ENCODE measurements at places on chromosomes 5 and 9. TPM values are rescaled to one million over a fixed set of nuclear protein-coding genes. Genes with fewer than 3 reads are reported as not detected.

- no peak for DNase-seq
Measured at GRCh38 chr5:146860213-146860893, 18.2 kb downstream of the PPP2R2B start.

DNA sequence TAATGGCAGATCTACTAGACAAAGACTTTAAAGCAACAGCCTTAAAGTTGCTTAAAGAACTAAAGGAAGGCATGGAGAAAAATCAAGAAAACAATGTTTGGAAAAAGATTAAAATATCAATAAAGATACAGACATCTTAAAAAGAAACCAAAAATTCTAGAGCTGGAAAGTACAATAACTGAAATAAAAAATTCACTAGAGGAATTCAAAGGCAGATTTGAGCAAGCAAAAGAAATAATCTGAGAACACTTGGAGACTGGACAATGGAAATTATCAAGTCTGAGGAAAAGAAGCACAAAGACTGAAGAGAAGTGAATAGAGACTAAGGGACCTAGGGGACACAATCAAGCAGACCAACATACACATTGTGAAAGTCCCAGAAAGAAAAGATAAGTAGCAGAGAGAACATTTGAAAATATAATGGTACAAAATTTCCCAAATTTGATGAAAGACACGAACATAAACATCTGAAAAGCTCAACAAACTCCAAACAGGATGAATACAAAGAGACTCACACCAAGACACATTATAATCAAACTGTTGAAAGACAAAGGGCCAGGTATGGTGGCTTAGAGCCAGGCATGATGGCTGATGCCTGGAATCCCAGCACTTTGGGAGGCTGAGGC, 26.3 kb downstream of the SIL1 start:
- no peak for DNase-seq

CNTFR gene
- total RNA-seq = 0.29 TPM

ADAMTS2 gene
- total RNA-seq = 3.4 TPM

DNA sequence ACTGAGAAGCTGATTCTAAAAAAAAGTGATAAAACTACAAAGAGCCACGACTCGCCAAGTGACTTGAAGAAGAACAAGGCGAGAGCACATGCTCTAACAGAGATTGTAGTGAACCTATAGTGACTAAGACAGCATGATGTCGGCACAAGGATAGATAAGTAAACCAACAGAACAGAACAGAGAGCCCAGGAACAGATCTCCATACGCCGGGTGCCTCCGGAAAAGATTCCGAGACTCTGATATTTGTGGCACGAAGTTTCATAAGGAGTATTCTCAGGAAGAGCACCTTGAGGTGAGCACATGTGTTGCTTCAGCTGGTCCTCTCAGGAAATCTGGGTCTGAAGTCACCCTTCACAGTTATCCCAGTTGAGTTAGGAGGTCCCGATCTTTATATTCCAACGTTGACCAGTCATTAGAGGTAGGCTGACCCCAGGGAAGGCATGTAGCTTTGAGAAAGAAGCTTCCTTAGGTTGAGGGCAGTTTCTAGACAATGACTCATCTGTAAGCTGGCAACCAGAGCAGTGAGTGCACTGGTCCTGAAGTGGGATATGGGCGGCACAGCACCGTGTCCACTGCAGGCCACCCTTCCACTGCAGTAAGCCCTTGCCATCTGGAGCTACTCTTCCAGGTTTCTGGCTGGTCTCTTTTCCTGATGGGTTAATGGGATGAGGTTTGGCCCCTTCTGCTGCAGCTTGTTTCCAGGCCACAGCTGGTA, 13.6 kb upstream of the CLK4 start:
- DNase-seq = no peak

- DNase-seq = no peak
Measured at GRCh38 chr5:38678076-38678475, 121.6 kb upstream of the LIFR start.

DNA sequence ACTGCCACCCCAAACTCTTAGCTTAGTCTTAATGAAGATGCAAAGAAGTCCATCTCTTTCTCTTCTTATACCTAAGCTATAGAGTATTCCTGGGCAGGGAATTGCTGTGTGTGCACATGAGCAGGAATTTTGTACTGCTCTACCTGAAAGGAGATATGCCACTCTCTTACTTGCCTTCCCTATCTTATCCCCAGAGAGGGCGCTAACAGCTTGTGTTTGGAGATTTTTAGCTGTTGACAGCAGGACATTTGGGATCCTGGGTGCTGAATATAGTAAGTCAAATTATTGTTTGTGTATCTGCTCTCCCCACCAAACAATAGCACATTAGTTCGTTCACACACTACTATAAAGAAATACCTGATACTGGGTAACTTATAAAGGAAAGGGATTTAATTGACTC, 159.5 kb downstream of the GABRG2 start:
- no peak for DNase-seq

SCGB3A1 gene
- not detected for total RNA-seq

DNA sequence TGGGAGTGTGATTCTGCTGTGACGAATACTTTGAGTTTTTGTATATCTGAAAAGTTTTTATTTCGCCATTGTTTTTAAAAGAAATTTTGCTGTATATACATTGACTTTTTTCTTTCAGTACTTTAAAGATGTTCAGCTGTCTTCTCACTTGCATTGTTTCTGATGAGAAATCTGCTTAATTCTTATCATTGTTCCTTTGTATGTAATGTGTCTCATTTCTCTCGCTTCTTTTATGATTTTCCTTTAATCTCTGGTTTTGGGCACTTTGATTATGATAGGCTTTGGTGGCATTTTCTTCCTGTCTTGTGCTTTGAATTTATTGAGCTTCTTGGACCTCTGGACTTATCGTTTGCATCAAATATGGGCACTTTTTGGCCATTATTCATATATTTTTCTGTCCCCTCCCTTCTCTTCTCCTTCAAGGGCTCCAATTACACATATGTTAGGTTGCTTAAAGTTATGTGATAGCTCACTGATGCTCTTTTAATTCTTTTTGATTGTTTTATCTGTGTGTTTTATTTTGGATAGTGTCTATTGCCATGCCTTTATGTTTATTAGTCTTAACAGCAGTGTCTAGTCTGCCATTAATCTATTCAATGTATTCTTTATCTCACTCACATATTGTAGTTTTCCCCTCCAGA, 30.6 kb downstream of the STX17 start:
- DNase-seq = no peak

DNA sequence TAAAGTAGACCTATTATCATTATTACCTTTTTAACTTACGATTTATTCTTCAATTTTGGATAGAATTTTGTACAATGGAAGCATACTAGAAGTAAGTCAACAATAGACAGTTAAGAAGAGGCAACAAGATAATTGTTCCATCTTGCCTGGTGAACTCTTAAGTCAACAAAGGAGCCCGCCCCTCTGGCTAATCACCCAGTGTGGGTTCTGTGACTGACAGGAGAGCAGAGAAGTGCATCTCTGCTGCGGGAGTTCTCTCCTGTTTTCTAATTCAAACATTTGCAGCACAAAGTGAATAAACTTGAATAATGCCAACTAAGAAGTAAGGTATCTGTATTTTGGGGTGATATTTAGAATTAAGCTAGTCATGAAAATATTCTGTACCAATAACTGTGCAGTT, 6.7 kb upstream of the ISL1 start:
- DNase-seq = no peak

GRCh38 chr5:118126159-118126558, 862.2 kb downstream of the DTWD2 start:
- no peak for DNase-seq

- no peak for DNase-seq
Measured at GRCh38 chr5:147062427-147062826, 172.4 kb upstream of the STK32A start.

GRCh38 chr9:122975196-122975595, 34.4 kb downstream of the RABGAP1 start:
- no peak for DNase-seq

FOXD4L4 gene
- total RNA-seq = not detected

ADGRD2 gene
- total RNA-seq = not detected

DNA sequence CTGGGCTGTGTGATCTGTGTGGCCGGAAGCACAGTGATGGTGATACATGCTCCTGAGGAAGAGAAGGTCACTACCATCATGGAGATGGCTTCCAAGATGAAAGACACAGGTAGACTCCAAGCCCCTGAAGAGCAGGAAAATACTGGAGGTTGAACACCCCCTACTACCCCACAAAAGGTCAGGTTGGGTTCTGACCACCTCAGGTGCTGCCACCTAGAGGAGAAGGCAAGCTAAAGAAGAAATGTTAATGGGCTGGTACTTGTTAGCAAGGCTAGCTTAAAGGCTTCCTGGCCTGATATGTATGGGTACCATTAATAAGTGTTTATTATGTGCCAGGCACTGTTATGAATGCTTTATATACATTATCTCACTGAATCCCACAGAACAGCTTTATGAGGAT, 11.7 kb downstream of the NIPAL4 start:
- DNase-seq = no peak

PCDHGA9 gene
- 3.8 TPM for total RNA-seq

RORB gene
- 1.5 TPM for total RNA-seq

ZDHHC11B gene
- 3.3 TPM for total RNA-seq

DNA sequence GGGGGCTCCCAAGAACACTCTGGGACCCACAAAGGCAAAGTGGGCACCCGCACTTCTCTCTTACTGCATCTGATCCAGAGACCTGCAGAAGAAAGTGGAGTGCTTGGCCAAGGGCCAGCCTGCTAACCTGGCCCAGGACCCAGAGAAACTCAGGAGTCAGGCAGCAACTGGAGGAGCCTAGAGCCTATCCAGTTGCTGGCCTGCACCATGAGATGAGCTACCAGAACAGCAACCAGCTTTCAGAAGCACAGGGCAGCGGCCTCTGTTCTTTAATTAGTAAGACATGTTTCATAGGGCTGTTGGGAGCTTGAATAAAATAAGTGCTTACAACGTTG, 298.3 kb downstream of the GADD45G start:
- no peak for DNase-seq

- DNase-seq = no peak
Measured at GRCh38 chr5:151182524-151182900, 24.9 kb upstream of the ANXA6 start.

DNA sequence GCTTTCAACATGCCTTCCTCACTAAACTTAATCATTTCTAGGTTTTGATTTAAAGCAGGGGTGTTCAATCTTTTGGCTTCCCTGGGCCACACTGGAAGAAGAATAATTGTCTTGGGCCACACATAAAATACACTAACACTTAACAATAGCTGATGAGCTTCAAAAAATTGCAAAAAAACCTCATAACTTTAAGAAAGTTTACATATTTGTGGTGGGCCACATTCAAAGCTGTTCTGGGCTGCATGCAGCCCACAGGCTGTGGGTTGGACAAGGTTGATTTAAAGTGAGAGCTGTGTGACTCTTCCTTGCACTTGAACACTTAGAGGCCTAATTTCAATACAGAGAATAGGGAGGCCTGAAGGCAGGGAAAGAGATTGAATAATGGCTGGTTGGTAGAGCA, 598.3 kb downstream of the EFNA5 start:
- DNase-seq = no peak

DNA sequence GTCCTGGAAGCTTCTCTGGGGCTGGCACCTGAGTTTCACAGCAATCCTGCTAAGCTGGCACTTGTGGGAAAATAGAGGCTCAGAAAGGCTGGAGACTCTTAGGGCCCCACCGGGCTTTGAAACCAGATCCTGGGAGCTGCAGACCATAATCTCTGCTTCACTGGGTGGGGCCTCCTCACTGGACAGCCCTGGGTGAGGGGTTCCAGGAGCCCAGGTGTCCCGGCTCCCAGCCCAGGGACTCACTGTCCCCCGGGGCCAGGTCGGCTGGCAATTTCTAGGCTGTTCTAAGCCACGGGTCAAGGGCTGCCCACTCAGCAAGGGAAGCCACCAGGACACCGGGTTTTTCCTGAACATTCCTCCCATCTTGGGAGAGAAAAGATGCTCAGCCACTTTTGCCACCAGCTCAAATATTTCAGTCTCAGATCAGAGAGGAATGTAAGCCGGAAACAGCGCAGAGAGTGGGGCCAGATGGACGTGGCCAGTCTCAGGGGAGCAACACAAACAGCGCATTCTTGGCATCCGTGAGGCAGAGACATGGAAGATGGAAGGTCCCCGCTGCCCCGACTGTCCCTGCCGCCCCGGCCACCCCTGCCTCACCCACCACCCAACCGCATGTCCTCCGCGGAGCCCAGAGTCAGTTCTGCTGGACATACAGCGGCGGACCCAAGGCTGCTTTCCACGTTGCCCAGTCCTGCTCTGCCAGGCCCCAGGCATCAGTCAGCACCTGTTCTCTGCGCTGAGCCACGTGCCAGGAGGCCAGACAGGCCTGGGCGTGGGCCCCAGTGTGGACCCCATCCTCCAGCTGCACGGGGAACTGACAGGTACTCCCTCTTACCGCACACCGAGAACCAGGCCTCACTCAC, 72.6 kb downstream of the VAV2 start:
- DNase-seq = no peak

DNA sequence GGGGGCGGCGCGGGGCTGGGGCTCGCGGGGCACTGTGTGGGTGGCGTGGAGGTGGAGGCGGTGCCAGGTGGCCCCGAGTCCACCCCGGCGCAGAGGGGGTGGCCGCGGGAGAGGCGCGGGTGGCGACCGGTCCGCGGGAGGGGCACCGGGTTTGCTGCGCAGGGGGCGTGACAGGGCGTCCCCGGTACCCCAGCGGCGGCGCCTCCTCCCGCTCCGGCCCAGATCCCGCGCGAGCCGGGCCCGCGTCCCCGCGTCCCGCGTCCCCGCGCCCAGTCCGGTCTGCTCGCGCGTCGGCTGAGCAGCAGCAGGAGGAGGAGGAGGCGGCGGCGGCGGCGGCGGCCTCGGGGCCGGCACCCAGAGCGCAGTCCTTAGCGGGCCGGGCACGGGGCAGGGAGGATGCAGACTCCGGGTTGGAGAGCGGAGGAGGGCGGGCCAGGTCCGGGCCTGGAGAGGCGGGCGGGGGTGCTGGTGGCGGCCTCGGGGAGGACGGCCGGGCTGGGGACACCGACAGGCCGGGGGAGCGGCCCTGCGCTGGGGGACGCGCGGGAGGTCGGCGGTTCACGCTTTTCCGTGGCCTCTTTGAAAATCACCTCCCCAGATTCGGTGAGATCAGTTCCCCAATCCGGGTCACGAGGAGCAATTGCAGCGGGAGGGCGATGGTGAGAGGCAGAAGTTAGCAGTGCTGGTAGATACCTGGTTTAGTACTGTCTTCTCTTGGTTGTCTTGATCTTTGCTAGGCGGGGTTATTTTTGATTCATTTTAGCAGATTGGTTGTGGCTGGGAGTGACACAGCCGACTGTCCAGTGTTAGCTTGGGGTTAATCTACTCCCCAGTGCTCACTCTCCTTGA, 1.7 kb downstream of the TRIO start:
- DNase-seq = no peak

CCL19 gene
- total RNA-seq = 1.7 TPM

GRCh38 chr5:74954919-74955318, 88.7 kb upstream of the FAM169A start:
- DNase-seq = no peak

- no peak for DNase-seq
Measured at GRCh38 chr5:67246546-67247268, 50.1 kb upstream of the CD180 start.

- DNase-seq = no peak
Measured at GRCh38 chr5:159992566-159992965, 16.4 kb upstream of the TTC1 start.

OGN gene
- total RNA-seq = 0.76 TPM

C9orf72 gene
- total RNA-seq = 6.6 TPM

FAM221B gene
- not detected for total RNA-seq

- no peak for DNase-seq
Measured at GRCh38 chr9:19629488-19629887, 159.3 kb downstream of the SLC24A2 start.

- no peak for DNase-seq
Measured at GRCh38 chr5:38022631-38023030, 182.8 kb upstream of the GDNF start.

SLC45A2 gene
- total RNA-seq = not detected

All from esophagus squamous epithelium (tissue), 5 donors.